ENCODE measurements at places on chromosomes 12 and 14.

- DNase-seq = no peak
These were observed 14.7 kb downstream of the P2RX4 start for GRCh38 chr12:121224591-121224990.

GRCh38 chr12:91884230-91884629, 261.4 kb downstream of the BTG1 start:
- DNase-seq = no peak

GRCh38 chr14:55867719-55868118, 250.5 kb upstream of the PELI2 start:
- DNase-seq = no peak

GRCh38 chr14:92780444-92781232, 13.5 kb upstream of the GOLGA5 start:
- no peak for DNase-seq

DNA sequence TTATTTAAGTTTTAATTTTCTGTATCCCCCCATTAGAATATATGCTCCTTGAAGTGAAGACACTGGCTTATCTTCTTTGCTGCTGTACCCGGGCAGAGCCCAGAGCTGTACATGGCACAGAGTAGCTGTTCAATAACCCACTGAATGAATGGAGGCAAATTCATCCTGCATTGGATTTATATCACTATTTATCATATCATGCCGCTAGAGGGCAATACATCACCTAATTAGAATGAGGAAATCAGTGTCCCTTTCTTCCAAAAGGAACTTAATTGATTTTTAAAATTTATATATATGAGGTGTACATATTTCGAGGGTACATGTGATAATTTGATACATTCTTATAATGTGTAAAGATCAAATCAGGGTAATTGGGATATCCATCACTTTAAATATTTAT, 89.2 kb upstream of the TMEM260 start:
- no peak for DNase-seq

GRCh38 chr12:94180558-94181296, 32.4 kb downstream of the PLXNC1 start:
- no peak for DNase-seq

- no peak for DNase-seq
These were observed 1153.6 kb downstream of the FLRT2 start for GRCh38 chr14:86683561-86683960.

DNA sequence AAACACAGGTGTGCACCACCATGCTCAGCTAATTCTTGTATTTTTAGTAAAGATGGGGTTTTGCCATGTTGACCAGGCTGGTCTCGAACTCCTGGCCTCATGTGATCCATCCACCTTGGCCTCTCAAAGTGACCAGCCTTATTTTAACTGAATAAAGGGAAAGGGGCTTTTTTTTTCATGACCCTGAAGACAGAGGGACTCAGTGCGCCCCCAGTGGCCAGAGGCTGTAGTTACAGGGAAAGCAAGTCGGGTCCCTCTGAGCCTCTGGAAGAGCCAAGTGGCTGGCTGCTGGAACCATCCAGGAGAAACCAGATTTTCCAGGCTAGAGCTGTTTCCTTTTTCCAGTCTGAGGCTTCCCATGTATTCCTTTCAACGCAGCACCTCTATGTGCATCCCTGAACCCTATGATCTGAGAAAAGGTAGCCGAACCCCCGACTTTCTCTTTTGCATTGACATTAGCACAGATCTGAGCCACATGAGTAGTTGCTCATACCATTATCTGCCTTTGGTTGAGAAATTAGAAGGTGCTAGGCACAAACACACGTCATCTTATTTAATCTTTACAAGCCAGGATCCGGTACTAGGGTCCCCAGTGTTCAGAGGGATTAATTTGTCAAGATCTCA, 342.7 kb downstream of the CACNA1C start:
- peak; percentile 74 for DNase-seq

GRCh38 chr12:56348776-56349175, 10.1 kb downstream of the IL23A start:
- no peak for DNase-seq

DNA sequence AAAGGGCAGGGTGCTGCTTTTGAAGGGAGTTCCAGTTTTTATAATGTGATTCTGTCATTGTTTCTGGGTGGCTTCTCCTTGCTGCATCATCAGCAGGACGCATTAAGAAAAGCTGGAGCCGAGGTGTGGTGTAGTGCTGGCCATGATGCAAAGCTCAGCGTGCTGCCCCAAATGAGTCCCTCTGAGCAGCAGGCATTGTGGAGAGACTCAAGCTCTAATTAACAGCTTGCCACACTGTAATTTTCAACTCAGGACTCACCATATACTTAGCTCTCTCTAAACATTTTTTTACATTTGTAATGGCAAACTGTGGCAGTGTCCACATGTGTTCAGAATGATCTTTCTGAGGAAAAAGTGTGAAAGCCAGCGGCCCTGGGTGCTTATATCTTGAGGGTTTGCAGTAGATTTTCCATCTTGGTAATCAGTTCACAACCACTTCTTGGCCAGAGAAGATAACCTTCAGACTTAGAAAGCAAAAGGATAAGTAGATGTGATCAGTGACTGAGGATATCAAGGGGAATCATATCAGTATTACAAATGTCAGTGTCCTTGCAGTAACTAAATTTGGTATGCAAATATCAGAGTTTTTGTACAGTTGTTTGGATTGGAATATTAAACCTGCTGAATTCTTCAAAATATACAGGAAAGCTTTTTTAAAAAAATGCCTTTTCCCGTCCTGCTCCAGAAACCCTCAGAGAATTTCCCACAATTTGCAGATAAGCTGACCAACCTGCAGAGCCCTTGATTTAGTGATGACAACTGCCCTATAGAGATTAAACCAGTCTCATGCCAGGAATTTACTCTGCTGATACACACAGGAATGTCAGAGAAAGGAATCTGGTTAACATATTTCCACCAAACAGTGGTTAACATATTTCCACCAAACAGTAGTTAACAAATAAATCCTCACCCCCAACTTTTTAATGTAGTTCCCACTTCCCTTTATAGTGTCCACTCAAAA, 63.6 kb downstream of the DAAM1 start:
- no peak for DNase-seq

DNA sequence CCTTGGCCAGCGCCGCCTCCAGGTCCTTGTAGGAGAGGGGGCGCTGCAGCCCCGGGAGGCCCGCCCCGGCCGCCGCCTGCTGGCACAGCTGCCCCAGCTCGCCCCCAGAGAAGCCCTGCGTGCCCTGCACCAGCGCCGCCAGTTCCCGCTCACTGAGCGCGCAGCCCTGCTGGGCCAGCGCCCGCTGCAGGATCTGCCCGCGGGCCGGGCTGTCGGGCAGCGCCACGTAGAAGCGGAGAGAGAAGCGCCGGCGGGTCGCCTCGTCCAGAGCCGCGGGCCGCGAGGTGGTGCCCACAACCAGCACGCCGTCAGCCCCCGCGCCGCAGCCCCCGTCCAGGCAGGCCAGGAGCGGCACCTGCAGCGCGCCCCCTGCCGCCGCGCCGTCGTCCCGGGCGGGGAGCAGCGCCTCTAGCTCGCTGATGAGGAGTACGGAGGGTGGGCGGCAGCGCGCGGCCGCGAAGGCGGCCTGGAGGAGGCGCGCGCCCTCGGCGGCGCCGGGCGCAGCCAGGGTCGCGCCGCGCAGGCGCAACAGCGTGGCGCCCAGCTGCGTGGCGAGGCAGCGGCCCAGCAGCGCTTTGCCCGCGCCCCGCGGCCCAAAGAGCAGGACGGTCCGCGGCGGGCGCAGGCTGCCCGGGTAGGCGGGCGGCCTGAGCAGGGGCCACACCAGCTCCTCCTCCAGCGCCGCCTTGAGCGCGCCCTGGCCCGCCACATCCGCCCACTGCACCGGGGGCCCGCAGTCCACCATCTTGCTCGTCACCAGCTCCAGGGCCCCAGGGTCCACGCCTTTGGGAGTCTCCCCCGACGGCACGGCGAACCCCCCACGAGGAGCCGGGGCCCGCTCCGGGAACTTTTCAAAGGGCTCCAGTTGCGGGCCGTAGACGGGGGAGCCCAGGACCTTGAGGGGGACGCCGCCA, 27.7 kb downstream of the FIGNL2 start:
- DNase-seq = peak; percentile 80

DNA sequence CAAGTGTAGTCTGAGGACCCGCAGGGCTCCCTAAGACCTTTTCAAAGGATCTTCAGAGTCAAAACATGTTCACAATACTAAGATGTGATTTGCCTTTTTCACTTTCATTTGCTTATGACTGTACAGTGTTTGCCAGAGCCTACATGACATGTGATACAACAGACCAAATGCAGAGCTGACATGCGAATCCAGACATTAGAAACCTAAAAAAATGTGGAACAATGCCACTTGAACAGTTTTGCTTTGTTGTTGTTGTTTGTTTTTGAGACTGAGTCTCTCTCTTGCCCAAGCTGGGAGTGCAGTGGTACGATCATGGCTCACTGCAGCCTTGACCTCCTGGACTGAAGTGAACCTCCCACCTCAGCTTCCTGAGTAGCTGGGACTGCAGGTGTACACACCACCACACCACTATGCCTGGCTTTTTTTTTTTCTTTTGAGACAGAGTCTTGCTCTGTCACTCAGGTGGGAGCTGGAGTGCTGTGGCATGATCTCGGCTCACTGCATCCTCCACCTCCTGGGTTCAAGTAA, 5.3 kb upstream of the RAB35 start:
- DNase-seq = no peak

GRCh38 chr12:24197532-24197931, 248.1 kb upstream of the SOX5 start:
- DNase-seq = no peak

- no peak for DNase-seq
These were observed 334.5 kb upstream of the SEL1L start for GRCh38 chr14:81868172-81868571.

DNA sequence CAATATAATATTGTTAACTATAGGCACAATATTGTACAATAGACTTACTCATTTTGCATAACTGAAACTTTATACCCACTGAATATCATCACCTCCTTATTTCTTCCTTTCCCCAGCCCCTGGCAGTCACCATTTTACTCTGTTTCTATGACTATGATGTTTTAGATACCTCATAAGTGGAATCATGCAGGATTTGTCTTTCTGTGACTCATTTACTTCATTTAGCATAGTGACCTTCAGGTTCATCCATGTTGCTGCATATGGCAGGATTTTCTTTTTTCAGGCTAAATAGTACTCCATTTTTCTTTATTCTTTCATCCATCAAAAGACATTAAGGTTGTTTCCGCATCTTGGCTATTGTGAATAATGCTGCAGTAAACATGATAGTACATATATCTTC, 18.9 kb downstream of the USP15 start:
- no peak for DNase-seq
